SW 1271 (cell line): ENCODE measurements at places on chromosomes 6 and 20.
A peak's percentile ranks its signal among the peaks of the same experiment; 100 is the strongest.

DNA sequence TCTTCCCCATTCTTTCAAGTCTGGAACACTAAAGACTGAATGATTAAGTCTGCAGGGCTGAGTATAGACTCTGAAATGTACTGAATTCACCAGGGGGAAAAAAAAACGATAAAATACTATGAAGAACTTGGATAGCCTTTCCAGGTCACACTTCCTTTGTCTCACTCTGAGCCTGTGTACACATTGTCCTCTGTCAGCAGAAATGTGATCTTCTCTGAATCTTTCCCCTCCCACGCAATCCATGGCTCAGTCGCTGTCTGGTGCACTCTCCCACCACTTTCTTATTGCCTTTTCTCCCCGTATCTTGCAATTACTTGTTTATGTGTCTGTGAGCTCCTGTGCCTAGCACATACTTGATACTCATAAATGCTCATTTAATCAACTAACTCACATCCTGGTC is 212.6 kb upstream of the RSPO3 start:
- no peak for DNase-seq

GRCh38 chr6:107819217-107819616 is 4.9 kb downstream of the SCML4 start:
- no peak for DNase-seq

GRCh38 chr6:144493035-144493910 is 208.1 kb downstream of the UTRN start:
- no peak for DNase-seq

DNA sequence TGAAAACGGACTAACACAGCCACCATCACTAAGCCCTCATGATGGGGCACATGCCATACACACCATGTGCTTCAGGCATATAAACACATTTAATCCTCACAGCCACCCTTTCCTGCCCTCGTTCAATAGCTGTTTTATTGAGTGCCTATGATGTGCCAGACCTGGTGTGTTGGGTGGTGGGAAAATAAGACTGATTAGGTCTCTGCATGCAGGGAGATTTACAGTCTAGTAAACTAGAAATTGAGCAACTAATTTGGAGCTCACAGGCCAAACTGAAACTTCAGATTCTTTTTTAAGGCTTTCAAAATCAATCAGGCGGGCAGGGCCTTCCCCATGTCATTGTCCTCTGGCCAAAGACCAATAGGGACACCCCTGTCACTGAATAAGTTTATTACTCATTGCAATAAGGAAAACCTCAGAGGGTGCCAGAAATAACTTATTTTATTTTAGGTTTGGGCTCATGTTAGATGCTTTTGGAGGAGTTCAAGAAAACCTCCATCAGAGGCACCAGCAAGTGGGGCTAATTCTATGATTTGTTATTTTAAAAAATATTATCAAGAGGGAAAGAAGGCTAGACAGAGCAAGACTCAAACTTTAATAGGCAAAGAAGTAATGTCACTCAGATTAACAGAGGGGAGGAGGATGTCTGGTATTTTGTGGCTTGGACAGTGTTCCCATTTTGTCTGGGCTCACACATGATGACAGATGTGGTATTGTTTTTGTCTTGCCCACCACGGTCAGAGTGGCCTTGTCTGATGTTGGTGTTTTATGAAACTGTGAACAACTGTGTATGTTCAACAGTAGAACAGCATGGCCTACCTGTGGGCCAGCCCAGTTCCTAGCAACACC is 12.0 kb downstream of the ZFP64 start:
- no peak for DNase-seq

DNA sequence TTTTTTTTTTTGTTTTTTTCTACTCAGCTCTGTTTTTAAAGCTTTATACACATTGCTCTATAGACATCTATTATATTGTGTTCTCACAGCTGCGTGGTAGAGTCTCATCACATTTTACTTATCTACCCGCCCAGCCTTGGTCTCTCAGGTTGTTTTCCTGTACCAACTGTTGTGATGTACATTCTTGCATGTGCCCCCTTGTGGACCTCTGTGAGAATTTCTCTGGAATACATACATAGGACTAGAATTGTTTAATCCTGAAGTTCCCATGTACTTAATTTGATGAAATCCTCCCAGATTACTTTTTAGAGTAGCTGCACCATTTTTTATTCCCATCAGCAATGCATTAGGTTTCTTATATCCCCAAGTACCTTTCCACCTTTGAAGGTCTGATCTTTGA is 40.4 kb upstream of the TINAG start:
- peak; percentile 33 for DNase-seq

DNA sequence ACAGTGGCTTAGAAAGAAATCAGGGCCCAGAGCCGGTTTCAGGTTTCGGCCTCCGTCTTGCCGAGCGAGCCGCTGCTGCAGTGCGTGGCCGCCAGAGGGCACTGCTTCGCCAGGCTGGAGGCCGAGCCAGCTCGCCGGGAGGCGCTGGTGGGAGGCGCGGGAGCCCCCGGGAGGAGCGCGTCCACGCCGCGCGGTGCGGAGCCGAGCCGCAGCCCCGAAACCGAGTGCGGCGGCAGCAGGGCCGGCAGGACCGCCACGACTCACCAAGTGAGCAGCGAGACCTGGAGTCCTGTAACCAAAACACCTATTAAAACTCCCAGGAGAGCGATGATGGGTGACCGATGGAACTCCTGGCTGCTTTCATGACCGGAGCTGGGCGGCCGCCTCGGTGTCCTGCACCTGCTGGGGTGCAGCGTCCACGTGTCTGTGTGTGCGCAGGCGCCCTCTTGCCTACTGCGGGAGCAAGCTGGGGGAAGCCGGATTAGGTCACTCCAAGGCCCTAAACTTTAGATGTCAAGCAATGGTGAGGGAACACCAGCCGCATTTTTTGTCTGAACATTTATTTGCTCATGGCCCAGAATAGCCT is 186.9 kb upstream of the UST start:
- no peak for DNase-seq
